Cerebellum (tissue), 4 donors: ENCODE measurements at places on chromosomes 3 and 15. TPM values are rescaled to one million over a fixed set of nuclear protein-coding genes. Genes with fewer than 3 reads are reported as not detected.

SNRPN gene
- total RNA-seq: 236 TPM

ETFA gene
- 52.8 TPM for total RNA-seq

GRCh38 chr3:176521531-176522175 lies 675.6 kb downstream of the TBL1XR1 start:
- DNase-seq: no peak

GRCh38 chr3:144585408-144585807 lies 613.8 kb downstream of the DIPK2A start:
- no peak for DNase-seq

- DNase-seq: no peak
These were observed 6.0 kb upstream of the PIGZ start for GRCh38 chr3:196974661-196975060.

ECE2 gene
- total RNA-seq: 10.1 TPM

DNA sequence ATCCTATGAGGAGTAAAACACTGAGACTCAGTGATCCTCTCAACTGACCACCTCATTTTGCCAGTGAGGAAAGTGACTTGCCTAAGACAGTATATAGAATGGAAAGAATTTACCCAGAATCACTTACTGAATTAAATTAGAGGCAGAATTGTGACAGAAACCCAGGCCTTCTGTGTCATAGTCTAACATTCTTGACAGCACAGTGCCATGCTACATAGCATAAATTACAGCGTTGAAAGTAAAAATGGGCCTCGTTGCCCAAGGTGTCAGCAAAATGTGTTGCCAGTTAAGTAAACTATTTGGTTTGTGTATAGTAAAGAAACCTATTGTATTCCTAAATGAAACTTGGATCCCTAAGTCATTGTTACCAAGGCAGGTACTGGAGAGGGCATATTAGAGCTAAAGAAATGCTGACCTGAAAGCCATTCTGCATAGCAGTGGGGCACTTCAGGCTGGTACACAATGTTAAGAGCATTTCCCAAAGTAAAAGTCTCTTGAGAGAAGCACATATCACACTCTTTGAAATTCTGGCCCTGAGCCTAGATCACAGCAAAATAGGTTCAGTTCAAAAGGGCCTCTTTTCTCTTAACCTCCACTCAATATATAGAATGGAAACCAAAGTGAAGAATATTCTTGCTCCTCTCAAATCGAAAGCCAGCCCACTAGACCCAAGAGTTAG lies 53.8 kb downstream of the HMG20A start:
- no peak for DNase-seq
